ENCODE measurements at places on chromosomes 7 and 10.

GRCh38 chr7:30413864-30414263 lies 64.7 kb downstream of the NOD1 start:
- no peak for DNase-seq

- DNase-seq, result no peak
Observed at GRCh38 chr10:85513436-85513835, 853.2 kb downstream of the GRID1 start.

- DNase-seq, result no peak
Observed at GRCh38 chr10:130354573-130354954, 218.4 kb downstream of the GLRX3 start.

GRCh38 chr7:108805808-108806397 lies 236.2 kb downstream of the DNAJB9 start:
- DNase-seq, result no peak

DNA sequence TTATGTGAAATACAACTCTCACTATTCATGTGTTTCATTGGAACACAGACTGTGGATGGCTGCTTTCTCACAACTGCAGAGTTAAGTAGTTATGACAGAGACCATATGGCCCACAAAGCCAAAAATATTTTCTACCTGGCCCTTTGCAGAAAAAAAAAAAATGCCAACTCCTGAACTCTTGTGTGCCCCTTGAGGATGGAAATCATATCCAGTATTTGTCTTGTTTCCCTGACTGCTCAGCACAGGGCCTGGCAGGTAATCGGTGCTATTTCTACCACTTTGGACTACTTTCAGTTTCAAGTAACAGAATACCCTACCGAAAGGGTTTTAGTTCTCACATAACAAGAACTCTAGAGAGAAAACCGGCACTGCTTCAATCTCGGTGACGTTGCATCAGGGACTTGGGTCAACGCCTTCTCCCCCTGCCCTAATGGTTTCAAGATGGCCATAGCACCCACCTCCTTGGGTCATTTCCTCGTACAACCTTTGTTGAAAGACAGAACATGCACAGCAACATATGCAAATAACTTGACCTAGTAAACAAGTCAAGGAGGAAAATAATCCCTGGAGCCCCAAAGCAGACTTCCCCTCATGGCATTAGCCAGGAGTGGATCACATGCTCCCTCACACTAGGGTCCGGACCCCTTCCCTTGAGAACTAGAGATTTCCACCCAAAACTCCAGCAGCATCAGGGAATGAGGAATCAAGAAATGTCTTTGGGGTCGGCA lies 11.8 kb upstream of the GPNMB start:
- no peak for DNase-seq

- no peak for DNase-seq
Observed at GRCh38 chr10:78332657-78333056, 299.0 kb downstream of the RPS24 start.

DNA sequence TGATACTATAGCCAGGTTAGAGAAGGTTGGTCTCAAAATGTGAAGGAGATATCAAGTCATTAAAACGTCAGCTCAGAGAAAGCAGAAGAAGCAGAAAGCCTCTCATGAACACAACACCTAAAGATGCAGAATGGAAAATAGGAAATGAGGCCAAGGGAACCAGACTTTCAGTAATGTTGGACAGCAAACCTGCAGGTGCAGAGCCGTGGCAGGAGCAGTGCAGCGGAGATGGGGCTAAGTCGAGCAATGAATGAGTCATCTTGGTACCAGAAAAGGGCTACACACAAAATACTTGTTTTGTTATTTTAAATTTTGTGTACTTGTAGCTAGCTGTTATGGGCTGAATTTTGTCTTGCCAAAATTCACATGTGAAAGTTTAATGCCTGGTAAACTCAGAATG lies 479.6 kb upstream of the POM121L12 start:
- no peak for DNase-seq

GRCh38 chr7:132246591-132246990 lies 329.7 kb downstream of the PLXNA4 start:
- DNase-seq, result no peak

DNA sequence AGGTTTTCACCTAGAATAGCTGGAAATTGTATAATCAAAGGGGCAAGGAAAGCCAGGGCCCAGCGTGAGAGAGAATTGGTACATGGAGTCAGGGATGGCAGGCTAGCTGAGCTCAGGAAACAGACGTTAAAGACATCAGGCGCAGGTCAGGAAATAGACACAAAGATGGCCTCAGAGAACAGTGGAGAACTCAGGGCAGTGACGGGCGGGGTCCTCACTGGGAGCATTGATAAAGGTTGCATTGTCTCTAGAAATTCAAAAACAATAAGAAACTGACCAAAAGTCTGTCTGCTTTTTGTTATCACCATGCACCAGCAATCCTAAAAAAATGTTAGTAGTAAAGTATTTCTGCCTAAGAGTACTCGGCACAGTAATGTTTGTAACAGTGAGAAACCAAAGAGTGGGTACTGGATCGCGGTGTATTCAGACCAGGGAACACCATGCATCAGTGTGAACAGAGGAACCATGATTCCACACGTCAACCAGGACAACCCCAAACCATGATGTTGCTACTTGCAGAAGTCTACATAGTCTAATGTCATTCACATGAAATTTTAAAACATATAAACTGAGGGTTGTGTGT lies 81.9 kb upstream of the AUTS2 start:
- DNase-seq, result no peak

GRCh38 chr10:5694573-5694972 lies 9.9 kb downstream of the TASOR2 start:
- no peak for DNase-seq

DNA sequence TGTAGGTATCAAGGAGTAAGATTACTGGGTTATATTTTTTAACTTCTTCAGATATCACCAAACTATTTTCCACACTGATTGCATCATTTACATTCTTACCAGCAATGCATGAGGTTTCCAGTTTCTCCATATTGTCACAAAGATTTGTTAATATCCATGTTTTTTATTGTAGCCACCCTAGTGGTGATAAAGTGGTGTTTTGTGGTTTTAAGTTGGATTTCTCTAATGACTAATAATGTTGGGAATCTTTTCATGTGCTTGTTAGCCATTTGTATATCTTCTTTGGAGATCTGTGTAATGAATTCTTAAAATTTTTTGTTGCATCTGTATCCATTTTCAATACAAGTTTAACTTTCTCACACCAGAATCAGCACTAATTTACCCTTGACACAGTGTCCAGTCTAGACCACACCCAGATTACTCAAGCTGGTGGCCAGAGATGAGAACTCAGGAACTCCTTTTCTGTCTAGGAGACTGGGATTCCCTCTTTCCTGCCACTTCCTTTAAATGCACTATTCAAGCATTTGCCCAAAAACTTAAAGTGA lies 67.0 kb upstream of the PLXDC2 start:
- DNase-seq, result no peak

DNA sequence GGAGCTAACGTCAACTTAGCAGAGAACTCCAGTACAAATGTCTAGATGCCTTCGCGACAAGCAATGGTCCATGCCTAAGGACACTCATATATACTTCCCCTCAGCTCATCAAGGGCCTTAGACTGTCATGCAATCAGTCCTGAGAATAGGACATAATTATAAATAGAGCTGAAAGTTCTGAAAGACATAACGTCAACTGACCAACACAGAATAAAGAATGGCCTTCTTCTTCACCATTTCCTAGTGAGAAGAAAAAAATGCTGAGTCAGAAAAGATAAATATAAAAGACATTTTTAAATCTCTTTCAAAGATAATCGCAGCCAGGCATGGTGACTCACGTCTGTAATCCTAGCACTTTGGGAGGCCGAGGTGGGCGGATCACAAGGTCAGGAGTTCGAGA lies 83.2 kb downstream of the ARMH3 start:
- DNase-seq, result no peak

DNA sequence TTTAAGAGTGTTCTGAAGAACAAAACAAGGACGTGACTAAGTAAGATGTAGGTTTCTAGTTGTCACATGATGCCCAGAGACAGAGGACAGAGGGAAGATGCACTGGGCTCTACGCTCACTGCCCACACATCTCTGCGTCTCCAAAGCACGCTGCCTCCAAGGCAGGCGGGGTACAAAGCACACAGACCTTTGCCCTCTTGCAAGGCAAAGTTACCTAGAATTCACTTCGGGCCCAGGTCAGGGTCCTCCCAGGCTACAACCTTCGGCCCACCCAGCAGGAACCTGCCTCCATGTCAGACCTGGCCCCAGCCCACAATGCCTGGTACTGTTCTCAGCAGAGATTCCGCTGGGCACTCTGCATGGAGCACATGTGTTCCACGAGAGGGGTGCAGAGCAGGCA lies 26.5 kb downstream of the GRB10 start:
- no peak for DNase-seq

GRCh38 chr7:1941464-1942242 lies 271.6 kb downstream of the ELFN1 start:
- no peak for DNase-seq

GRCh38 chr10:98302741-98303365 lies 34.9 kb upstream of the LOXL4 start:
- no peak for DNase-seq

DNA sequence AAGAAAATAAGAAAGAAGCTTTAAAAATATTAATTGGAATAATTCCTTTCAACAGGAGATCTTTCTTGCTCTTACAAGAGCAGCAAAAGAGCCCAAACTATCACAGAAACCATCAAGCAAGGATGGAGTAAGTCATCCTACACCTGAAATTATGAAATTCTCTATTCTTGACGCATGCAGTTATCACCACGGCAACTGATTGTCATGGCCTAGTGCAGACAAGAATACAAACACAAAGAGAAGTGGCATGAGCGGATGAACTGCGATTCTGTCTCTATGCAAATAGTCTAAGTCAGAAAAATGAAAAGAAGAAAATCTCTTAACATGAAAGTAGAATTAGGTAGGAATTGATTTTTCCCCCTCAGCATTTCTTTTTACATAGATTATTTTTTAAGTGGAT lies 54.8 kb upstream of the SLC35B4 start:
- no peak for DNase-seq

GRCh38 chr7:71769326-71769725 lies 637.4 kb downstream of the GALNT17 start:
- DNase-seq, result no peak

- DNase-seq, result no peak
Observed at GRCh38 chr10:100364735-100365391, 17.8 kb downstream of the SCD start.

DNA sequence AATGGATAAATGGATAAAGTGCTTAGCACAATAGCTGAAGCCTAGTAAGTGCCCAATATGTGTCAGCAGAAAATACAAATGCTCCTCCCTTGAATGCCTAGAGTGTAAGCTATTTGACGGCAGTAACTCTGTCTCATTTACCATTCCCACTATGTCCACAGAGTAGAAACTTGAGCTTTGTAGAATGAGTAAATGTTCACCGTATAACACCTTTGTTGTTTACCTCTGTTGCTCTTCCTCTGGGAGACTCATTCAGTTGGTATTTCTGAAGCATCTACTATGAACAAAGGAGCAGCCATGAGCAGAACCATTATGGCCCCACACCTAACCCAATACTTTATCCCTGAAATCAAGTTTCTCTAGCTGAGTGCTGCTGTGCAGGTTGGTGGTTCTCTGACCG lies 8.4 kb upstream of the SLC16A12 start:
- no peak for DNase-seq

- no peak for DNase-seq
Observed at GRCh38 chr7:27134392-27134791, 3.8 kb upstream of the HOXA4 start.

Measured in stimulated activated CD4-positive, alpha-beta T cell treated with anti-CD3 and anti-CD28 coated beads, Interleukin-2, amount 100 ng/mL, for 24 hours (primary cell).